HTR-8/SVneo (cell line): ENCODE measurements at places on chromosomes 3 and 15.

- no peak for DNase-seq
Measured at GRCh38 chr3:49173792-49174170, 2.4 kb downstream of the KLHDC8B start.

DNA sequence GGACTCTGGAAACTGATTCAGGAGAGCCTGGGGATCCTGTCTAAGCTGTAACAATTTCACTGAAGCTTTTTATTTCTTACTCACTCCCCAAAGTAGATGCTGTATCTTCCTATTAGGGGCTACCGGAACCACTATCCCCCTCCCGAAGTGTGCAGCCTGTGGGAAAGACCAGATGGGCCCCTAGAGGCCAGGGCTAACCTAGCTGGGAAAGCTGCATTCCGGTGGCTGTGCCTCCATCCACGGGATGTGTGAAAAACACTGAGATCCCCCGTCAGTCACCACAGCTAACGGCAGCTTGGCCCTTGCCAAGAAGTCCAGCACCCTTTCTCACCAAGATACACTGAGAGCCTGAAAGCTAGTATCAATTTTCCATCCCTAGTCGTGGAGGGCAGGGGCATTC, 3.1 kb downstream of the SSUH2 start:
- DNase-seq = no peak

DNA sequence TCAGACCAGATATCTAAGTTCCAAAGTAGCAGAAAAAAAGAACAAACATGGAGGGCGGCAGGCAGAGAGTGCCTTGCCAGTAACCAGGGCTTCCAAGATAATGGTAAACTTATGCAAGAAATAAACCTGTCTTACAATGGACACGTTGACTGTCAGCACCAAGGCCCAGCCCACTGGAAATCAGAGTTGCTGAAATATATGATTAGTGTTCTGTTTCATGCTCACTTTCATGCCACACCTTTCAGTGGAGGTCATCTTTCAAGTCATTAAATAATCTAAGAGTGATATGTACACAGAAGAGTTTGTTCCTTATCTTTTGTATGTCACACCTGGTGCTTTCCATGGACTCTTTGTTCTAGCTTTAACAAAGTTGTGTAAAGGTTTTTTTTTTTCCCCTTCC, 358.1 kb downstream of the MECOM start:
- DNase-seq = no peak

- DNase-seq = no peak
Measured at GRCh38 chr3:98561727-98562521, 30.1 kb downstream of the GPR15 start.

GRCh38 chr3:87997298-87997697, 61.5 kb downstream of the CGGBP1 start:
- no peak for DNase-seq

DNA sequence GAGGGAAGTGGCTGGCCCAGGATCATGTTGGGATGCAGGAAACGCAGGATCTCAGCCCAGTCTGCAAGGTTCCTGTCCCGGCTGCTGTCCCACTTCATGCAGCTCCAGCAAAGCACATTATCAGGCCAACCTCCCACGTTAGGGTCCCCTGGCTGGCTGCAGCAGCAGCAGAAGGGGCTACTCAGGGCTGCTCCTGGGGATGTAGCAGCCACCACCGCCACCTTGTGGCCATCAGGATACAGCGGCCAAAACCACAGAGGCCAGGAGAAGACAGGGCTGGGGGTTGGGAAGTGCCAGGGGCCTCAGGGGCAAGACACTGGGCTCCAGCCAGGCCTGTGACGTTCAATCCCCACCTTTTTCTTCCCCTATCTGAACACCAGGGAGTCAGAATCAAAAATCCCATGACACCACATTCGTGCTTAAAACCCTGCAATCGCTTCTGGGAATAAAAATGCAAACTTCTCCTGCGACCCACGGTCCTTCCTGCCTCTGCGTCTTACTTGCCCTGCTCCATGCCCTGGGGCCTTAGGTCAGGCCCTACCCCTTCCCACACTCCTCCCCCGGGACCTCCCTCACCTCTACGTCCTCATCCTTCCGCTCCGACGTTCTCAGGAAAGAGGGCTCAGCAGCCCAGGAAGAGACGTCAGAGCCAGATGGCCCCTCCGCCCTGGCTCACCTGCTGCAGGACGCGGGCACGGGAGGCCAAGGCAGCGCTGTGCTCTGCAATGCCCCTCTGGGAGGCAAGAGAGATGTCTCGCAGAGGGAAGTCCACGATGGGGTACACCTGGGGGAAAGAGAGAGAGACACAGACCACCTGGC, 21.5 kb downstream of the SSUH2 start:
- peak; percentile 82 for DNase-seq

DNA sequence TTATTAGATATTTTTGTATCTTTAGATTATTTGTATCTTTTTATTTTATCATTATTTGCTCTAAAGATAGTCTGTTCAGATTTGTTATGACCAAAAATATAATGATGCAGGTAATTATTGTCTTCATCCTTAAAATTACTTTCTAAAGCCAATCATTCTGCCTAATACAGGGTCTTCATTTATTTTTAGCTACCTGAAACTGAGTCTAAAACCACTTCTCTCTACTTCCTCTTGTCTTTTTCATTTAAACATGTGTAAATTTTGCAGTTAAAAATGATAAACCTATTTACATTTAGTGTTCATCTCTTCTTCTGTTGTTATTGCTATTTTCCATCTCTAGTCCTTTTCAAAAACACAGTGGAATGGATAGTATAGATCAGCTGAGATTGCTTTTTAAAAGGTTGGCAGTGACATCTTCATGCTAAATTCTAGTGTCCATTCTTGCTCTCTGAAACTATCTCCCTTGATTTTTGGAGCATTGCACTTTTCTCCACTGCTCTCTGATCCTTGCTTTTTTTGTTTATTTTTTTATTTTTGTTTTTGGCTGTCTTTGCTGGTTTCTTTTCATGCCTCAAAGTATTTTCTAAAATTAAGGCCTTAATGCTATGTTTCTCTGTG, 91.8 kb downstream of the UBE2E2 start:
- DNase-seq = no peak
